ENCODE measurements at places on chromosomes 7 and 10. TPM values are rescaled to one million over a fixed set of nuclear protein-coding genes. Genes with fewer than 3 reads are reported as not detected.
A peak's percentile ranks its signal among the peaks of the same experiment; 100 is the strongest.

GRCh38 chr7:12119620-12120303 lies 91.3 kb upstream of the TMEM106B start:
- no peak for DNase-seq

DNA sequence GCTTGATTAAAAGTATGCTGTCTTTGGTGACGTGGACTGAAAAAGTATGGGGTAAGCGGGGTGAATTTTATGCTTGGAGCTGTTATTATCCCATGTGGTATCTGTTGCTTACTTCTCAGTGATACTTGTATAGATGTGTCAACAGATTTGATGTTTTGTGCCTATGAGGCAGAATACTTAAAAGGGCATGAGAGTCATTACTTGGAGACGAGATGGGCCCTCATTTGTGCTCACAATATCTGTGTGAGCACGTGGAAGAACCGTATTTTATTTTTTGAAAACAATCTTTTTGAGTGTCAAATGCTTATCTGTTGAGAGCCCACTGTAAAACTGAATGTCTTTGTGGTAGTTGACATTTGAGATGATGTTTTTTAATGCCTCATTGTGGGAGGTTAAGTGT lies 281.9 kb downstream of the EXOC4 start:
- DNase-seq = no peak

- DNase-seq = no peak
Observed at GRCh38 chr10:93566435-93567276, at the start of gene FFAR4. TSS of gene FFAR4 (plus strand) at chr10:93566665. CDS start at chr10:93566721, 56 bp downstream.

GRCh38 chr7:46207931-46208634 lies 287.0 kb upstream of the IGFBP3 start:
- DNase-seq = no peak

- DNase-seq = peak; percentile 39
Observed at GRCh38 chr10:132607491-132607890, 69.9 kb downstream of the INPP5A start.

DNA sequence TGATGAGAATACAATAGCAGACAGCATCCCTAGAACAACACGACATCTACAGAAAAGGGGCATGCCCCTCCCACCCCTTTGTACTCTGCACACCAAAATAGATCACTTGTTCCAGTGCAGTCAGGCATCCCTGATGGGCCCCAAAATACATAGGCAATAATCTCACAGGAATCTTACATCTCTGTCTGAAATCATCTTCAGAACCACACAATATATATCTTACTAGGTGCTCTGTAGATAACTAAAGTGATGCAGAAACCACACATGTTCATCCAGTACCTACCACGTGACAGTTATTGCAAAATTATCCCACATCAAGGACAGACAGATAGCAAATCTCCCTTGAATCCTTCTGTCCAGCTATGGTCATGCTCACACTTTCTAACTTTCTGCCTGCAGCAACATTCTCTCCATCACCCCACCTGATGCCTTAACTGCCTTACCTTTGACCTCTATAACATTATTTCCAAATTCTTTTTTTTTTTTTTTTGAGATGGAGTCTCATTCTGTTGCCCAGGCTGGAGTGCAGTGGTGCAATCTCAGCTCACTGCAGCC lies 30.7 kb downstream of the ST8SIA6 start:
- no peak for DNase-seq

GRCh38 chr10:75620356-75620755 lies 188.9 kb downstream of the LRMDA start:
- DNase-seq = no peak

GRCh38 chr7:16599860-16600259 lies 45.7 kb downstream of the ANKMY2 start:
- DNase-seq = no peak

DNA sequence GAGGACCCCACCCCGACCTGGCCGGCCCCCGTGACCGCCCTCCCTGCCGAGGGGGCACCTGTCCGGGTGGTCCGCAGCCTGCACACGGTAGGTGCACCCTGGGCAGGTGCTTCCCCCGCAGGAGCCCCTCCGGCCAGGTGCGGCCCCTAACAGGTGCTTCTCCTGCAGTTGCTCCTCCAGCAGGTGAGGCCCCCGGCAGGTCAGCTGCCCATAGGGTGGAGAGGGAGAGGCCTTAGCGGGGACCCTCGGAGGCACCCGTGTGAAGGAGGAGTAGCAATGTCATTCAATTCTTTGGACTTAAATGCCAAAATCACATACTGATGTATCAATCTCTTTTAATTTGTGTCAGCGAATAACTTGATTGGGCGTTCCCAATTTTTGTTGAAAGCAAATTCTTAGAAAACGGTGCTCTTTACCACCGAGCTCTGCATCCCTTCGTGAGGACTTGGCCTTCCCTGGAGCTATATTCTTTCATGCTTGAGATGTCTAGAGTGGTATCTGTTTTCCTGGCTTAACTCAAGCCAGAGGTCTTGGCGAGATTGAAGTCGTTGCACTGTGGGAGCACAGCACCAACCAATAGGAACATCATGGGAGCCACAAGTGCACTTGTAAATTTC lies 738 bp upstream of the NCAPG2 start:
- no peak for DNase-seq

DNA sequence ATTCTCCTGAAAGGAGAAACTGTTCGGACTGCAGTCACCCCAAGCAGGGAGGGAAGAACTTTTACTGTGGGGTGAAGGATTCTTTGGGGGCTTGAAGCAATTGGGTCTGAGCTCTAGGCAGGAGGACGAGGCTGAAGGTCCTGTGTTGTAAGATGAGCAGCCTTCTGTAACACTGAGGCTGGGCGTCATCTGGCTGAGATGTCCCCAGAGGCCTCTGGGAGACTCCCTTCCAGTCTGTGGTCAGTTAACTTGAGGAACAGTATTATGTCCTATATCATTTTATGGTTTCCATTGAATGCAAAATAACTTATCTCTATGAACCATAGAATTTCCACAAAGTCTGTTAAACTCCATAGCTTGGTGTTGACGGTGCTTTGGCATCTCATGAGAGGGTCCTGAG lies 26.3 kb downstream of the FIGNL1 start:
- no peak for DNase-seq

GRCh38 chr10:37713642-37714041 lies 143.8 kb downstream of the ZNF248 start:
- no peak for DNase-seq

Gene PRKG1
- total RNA-seq = 10.9 TPM

Gene LRRN3
- total RNA-seq = 2.4 TPM

Gene DDC
- 0.33 TPM for total RNA-seq
